T-helper 1 cell treated with Interleukin-12 subunit alpha and Interleukin-12 subunit beta and Interleukin-4 antibody, amounts not matched to agents 30 ng/mL and 1 ng/mL, for 36 hours (primary cell): ENCODE measurements at places on chromosomes 2 and 18. TPM values are rescaled to one million over a fixed set of nuclear protein-coding genes. Genes with fewer than 3 reads are reported as not detected.

HOXD12 gene
- not detected in 2 replicates for total RNA-seq

GREB1L gene
- not detected in 2 replicates for total RNA-seq

XIRP2 gene
- not detected in 2 replicates for total RNA-seq

ESPNL gene
- 0.15 and 0.17 TPM in 2 replicates for total RNA-seq

RGPD4 gene
- total RNA-seq: 0.05 TPM in 1 of 2 replicates, not detected in the other

FMNL2 gene
- total RNA-seq: 1.6 and 2.0 TPM in 2 replicates

DSG4 gene
- total RNA-seq: not detected in 2 replicates
